SW480 (cell line): ENCODE measurements at places on chromosomes 13 and 19.

DNA sequence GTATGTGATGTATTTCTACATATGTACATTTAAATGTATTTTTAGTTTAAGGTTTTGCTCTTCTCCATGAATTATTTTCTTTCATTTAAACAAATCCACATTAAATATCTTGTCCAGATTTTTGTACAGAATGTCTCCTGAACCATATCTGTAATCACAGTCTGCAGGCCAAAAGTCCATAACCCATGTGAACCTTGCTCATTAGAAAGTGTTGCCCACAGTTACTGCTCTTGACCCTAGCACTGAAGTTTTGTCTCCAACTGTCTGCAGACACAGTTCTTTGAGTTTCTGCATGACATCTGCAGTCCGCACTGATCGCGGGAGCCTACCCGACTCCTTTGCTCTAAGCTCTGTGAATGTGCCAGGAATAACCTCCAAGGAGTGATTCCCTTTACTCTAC is 626.2 kb upstream of the SLC10A2 start:
- DNase-seq = no peak

- peak; percentile 62 for DNase-seq
These were observed 24.2 kb downstream of the PPP1R37 start for GRCh38 chr19:45117167-45117594.

- DNase-seq = no peak
These were observed 9.2 kb downstream of the FGF14 start for GRCh38 chr13:102392481-102393209.

GRCh38 chr19:14337510-14337909 is 43.7 kb upstream of the ADGRE5 start:
- peak; percentile 44 for DNase-seq

DNA sequence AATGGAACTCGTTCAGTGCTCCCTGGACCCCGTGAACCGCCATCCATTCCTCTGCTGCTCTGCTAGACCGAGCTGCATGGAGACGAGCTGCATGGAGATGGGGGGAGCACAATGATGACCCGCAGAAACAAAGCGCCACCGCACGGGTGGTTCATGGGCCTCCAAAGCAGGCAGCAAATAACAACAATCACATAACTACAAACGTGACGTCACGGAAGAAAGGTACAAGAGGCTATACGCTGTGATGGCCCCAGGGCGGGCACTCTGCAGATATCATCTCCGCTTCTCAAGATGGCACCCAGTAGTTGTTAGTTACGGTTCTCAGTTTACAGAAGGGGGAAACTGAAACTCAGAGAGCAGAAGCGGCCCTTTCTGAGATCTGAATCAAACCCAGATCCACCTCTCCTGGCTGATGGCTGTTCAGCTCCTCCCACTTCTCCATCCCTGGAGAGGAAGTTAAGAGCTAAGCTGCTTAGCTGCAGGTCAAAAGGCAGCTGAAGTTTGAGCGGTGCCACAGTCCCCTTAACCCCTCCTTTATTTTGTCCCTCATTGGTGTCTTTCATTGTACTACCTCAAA is 1.7 kb downstream of the ATP13A1 start:
- DNase-seq = no peak

- DNase-seq = no peak
These were observed 73.0 kb downstream of the NALCN start for GRCh38 chr13:101343128-101343787.

- no peak for DNase-seq
These were observed 645.7 kb downstream of the FGF9 start for GRCh38 chr13:22316494-22317025.

DNA sequence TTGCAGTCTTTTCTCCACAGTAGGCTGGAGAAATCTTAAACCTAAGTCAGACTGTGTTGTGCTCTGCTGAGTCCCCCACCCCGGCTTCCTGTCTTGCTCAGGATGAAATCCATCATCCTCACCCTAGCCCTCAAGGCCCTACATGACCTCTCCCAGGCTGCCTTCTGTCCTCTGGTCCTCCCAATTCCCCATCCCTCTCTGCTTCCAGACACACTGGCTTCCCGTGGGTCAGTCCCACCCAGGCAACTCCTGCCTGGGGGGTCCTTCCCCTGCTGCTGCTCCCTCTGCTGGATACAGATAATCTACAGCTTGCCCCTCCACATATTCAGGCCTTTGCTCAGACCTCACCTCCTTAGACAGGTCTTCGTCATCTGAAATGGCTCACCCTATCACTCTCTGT is 18.4 kb upstream of the CBY2 start:
- no peak for DNase-seq

- DNase-seq = no peak
These were observed 1.7 kb upstream of the SIGLEC7 start for GRCh38 chr19:51140441-51140840.

- peak; percentile 59 for DNase-seq
These were observed 513 bp downstream of the CIRBP start for GRCh38 chr19:1269478-1270212.

DNA sequence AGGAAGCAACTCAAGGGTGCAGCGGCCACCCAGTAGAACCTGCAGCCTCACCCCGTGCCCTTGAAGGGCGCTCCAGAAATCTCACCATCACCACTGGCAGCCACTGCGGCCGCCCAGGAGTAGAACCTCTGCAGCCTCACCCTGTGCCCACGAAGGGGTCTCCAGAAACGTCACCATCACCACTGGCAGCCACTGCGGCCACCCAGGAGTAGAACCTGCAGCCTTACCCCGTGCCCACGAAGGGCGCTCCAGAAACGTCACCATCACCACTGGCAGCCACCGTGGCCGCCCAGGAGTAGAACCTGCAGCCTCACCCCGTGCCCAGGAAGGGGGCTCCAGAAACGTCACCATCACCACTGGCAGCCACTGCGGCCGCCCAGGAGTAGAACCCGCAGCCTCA is 336.0 kb downstream of the TEX29 start:
- DNase-seq = no peak

GRCh38 chr13:111540486-111540885 is 220.0 kb downstream of the TEX29 start:
- DNase-seq = no peak

DNA sequence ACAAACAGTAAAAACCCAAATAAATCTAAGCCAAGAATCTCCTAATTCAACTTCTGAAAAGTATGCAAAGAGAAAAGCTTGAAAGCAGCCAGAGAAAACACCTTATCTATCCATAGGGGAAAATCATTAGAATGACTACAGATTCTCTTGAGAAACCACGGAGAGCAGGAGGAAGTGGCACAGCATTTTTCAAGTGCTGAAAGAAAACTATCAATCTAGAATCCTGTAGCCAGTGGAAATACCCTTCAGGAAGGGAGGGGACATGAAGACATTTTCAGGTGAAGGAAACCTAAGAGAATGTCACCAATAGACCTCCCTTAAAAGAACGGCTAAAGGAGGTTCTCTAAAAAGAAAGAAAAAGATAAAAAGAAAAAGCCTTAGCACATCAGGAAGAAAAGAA is 66.2 kb upstream of the XPO4 start:
- DNase-seq = no peak

DNA sequence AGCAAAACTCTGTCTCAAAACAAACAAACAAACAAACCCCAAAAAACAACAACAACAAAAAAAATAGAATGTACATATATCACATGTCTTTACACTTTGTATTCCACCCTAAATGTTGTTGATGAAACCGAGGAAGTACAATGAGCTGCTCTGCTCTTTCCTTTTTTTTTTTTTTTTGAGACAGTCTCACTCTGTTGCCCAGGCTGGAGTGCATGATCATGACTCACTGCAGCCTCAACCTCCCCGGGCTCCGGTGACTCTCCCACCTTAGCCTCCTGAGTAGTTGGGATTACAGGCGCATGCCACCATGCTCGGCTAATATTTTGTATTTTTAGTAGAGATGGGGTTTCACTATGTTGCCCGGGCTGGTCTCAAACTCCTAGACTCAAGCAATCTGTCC is 30.6 kb upstream of the LRP3 start:
- DNase-seq = no peak

- DNase-seq = peak; percentile 73
These were observed 85.5 kb downstream of the STOML3 start for GRCh38 chr13:38905081-38905480.

DNA sequence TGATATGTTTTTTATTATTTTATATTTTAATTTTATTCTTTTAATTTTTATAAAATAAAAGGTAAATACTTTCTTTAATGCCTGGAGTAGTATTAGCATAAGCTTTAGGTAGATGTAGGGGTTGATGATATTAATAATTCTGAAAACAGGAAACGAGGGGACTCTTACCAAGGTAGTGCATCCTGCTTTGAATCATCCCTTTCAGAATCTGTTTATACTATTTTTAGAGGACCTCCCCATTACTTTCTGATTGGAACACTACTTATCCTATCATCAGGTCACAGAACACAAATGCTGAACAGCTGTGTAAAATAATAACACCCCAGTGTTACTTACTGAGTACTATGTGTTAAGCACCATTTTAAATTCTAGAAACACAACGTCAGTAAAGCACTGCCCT is 27.3 kb downstream of the COG6 start:
- DNase-seq = no peak

DNA sequence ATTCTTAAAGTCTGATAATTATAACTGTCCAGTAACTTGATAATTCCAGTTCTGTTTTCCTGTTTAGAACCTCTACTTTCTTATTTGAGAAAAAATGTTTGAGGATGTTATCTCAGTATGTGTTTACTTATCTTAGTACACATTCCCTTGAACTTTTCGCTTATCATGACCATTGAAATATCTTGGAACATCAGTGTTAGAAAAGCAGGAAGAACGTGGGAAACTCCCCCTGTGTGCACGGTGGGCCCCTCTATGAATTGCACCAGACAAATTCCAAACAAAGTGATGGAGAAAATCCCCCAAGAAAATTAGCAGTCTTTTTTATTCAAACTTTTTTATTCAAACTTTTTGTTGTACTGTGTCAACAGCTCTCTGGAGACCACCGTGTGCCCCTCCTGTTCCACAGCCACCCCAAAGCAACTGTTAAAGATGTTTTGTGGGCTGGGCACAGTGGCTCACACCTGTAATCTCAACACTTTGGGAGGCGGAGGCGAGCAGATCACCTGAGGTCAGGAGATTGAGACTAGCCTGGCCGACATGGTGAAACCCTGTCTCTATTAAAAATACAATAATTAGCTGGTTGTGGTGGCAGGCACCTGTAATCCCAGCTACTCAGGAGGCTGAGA is 78.3 kb upstream of the PEG3 start:
- DNase-seq = no peak

GRCh38 chr19:30743011-30743410 is 370.8 kb downstream of the ZNF536 start:
- no peak for DNase-seq

DNA sequence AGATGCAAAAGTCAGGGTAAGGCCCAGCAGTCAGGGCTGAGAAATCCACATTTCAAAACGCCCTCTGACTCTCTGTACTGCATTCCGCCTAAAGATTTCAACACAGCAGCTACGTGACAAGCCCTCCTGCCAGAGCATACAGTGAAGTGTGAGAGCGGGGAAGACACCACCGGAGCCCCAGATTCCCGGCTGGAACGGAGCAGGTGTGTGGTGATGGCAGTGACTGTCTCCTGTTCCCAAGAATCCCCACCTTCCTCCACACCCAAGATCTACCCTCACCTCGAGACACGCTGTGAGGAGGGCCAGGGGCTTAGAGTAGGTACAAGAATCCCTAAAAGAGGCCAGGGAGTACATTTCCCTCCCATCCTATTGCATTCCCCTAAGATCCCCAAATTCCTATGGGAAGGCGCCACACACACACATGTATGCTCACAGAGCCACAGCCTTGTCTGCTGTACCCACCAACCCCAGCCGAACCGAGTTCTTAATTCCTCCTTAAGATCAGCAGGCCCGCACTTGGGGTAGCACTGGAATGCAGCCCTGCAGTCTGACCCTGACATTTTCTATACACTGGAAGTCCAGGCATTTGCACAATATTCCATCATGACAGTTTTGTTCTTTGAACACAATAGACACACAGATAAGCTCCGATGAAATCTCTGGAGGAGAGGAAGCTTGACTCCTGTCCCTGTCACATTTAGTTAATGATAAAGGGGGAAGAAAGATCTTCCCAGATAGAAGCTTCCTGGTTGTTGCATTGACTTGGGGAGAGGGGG is 102.9 kb downstream of the FOXO1 start:
- no peak for DNase-seq

- DNase-seq = no peak
These were observed 72.2 kb downstream of the ATP11A start for GRCh38 chr13:112761701-112762689.

DNA sequence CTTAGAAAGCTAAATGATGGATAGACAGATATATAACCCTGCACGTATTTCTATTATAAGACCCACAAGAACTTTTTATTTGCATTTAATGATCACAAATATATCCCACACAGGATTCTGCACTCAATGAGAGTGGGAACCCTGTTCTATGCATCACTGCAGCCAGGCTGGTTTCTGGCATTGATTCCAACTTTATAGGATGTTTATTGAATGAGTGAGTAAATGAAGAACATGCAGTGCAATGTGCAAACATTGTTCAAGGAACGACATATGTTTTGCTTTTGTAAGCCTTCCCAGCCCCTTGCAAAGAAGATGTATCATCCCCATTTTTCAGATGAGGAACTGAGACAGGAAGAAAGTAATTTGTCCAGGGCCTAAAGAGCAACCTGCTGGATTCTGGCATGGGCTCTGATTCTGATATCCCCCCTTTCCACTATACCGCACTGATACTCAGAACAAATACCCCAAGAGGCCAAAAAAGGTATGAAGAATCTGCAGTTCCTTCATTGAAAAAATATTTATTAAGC is 246.3 kb downstream of the LACC1 start:
- DNase-seq = no peak

- DNase-seq = no peak
These were observed 11.3 kb upstream of the EMC10 start for GRCh38 chr19:50465000-50465399.

DNA sequence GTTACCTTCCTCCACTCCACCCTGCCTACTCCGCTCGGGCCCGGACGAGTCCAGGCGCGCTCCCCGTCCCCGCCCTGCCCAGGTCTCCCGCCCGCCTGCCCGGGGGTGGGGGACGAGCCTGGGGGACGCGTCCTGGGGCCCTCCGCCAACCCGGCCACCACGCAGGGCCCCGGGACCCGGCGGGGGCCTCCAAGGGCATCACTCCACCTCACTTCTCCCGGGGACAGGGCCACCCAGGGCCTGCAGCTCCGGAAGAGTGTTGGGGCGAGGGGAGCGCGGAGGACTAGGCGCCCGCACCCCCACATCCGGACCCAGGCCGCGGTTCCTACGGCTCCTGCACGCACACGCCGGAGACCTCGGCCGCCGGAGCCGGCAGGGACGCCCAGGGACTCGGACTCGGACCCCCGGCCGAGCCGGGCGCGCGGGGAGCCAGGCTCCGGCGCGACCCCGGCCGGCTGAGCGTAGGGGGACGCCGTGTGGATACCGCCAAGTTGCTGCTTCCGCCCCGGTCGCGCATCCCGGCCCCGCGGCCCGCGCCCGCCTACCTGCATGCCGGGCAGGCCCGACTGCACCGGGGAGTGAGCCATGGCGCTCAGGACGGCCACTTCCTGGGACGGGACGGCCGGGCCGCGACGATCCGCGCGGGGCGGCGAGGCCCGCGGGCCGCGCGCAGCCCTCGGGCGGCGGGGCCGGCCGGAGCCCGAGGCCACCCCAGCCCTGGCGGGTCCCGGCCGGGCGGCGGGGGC is 534 bp downstream of the STK24 start:
- DNase-seq = peak; percentile 28

- no peak for DNase-seq
These were observed 41.9 kb upstream of the PSG2 start for GRCh38 chr19:43124360-43124759.
